ENCODE measurements at places on chromosomes 3 and 15.

- no peak for DNase-seq
Observed at GRCh38 chr3:79415356-79415755, 352.4 kb downstream of the ROBO1 start.

- DNase-seq, result no peak
Observed at GRCh38 chr3:193693774-193694173, 100.8 kb downstream of the OPA1 start.

- DNase-seq, result no peak
Observed at GRCh38 chr15:78536134-78536533, 4.1 kb upstream of the PSMA4 start.

DNA sequence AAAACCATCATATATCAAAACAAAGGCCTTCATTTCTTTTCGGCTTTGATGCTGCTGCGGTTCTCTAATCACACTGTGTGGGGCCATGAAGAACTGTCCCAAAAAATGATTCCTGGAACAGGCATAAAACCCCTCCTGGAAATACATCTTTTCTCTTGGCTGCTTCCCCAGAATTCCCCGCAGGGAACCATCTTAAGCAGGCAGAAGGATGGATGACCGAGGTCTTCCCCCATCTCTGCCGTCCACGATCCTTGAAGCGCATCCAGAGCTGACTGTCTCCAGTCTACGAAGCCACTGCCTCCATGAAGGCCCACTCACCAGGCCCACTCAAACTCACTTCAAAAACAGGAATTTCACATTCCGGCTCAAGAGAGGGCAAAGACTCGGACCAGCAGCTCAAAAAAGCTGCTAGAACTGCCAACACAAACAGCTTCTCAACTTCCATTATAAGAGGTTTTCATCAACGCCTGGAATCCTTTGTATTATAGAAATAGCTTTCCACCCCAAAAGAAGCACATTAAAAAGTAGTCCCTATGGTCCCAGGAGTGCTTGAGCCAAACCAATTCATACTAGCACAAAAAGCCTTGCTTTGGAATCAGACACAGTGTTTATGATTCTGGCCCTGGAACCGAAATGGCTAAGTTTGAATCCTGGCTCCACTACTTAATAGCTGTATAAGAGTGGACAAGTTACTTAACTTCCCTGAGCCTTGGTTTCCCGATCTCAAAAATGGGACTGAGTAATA lies 487.5 kb upstream of the WNT5A start:
- DNase-seq, result no peak

- no peak for DNase-seq
Observed at GRCh38 chr3:52175416-52176179, 21.4 kb upstream of the POC1A start.

GRCh38 chr3:143506190-143506589 lies 342.1 kb downstream of the SLC9A9 start:
- DNase-seq, result no peak

GRCh38 chr3:5479229-5479799 lies 291.8 kb downstream of the EDEM1 start:
- DNase-seq, result no peak

DNA sequence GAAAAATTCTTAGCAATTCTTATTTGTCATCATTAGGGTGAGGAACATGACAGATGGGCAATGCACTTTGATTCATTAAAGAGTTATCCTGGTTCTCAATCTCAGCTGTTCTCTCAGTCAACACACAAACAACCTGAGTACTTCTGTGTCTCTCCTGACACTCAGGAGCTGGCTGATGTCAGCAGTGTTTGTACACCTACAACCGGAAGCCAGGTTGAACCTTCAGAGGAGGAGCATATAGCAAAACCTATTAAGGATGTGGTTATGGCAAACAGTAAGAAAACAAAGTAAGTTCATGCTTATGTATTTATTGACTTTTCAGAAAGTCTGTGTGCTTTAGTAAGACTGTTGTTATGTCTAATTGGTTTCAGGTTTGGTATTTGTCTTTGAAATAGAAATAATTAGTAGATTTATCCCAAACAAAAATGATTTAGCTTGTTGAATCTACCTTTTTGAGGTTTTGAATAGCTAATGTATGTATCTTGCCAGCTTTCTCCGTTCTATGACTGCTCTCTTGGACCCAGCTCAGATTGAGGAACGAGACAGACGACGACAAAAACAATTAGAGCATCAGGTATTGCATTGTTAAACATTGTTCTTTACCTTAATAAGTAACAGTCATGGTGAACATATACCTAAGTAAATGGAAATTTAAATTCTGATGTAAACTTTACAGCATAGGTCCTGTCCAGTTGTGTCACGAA lies 36.6 kb downstream of the CCDC66 start:
- no peak for DNase-seq

GRCh38 chr15:35956056-35956455 lies 410.1 kb upstream of the DPH6 start:
- DNase-seq, result no peak

- no peak for DNase-seq
Observed at GRCh38 chr15:39235084-39235795, 345.6 kb upstream of the THBS1 start.

GRCh38 chr3:43675593-43675992 lies 15.1 kb upstream of the ABHD5 start:
- DNase-seq, result no peak

DNA sequence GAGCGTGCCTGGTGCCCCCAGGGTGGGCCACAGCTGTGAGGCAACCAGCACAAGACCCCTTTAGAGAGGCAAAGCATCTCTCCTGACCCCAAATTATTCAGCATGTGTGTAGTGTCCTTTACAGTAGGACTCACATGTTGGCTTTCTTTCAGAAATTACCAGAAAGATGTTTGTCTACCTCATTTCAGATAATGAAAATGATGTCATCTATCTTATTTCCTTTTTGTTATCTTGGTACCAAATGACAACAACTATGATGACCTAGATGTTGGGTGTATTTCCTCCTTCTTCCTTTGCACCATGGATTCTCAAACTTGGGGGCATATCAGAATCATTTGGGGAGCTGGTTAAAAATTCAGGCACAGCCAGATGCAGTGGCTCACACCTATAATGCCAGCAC lies 50.5 kb downstream of the DAPK2 start:
- DNase-seq, result no peak

DNA sequence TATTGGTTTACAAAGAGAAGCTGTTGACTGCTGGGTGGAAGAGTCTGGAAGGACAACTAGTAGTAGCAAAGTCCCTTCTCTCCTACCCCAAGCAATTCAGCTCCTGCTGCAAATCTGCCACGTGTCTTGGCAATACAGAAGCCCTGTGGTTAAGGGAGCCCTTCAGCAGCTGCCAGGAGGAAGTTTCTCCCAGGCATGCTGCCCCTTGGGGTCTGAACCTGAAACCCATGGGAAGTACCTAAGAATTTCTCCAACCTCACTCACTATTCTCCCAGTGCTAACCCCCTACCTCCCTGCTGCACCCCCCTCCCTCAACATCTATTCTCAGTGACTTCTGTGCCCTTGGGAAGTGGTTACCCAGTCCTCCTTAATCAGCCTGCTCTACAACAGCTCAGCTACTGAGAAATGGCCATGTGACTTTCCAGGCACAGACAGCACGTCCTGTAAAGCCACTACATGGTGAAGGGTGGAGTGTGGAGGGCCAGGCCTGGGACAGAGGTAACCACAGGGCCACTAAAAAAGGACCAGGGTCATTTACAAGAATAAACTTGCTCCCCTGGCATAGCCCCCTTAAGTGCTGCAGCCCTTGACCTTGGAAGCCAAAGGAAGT lies 316.6 kb downstream of the NTRK3 start:
- DNase-seq, result no peak

- no peak for DNase-seq
Observed at GRCh38 chr3:73616056-73616455, 8.7 kb downstream of the PDZRN3 start.
